ENCODE measurements at places on chromosomes 2 and 18. TPM values are rescaled to one million over a fixed set of nuclear protein-coding genes. Genes with fewer than 3 reads are reported as not detected.

The NEB gene
- total RNA-seq = not detected

- DNase-seq = no peak
Observed at GRCh38 chr2:241788135-241788534, 11.5 kb downstream of the GAL3ST2 start.

The SNORC gene
- 0.86 TPM for total RNA-seq

GRCh38 chr2:96594691-96595152 lies 43.4 kb downstream of the KANSL3 start:
- no peak for DNase-seq

DNA sequence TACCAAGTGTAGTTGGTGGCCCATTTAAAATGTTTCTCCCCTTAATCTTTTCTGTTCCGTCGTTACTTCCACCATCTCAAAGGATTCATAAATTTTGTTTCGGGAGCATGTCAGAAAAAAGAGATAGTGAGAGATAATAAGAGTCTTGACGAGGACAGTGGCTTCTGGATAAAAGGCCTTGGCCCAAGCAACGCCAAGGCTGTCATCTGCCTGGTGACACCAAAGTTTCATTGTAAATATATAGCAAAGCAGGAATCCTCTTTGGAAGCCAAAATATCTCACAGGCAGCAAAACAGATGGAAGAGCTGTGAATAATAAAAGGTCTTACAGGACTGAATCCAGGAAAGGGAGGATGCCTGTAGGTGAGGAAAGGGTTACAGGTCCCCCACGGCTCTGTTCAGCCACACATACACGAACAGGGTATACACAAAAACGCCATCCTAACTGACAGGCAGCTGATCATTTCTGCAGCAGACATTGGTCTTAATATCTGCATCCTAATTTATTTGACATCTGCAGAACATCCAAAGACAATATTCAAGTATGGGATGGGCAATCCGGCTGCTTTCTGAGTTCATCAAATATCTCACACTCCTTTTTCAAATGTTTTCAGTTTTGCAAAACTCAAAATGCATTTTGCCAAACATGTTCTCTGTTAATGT lies 382.8 kb downstream of the OSR1 start:
- no peak for DNase-seq

DNA sequence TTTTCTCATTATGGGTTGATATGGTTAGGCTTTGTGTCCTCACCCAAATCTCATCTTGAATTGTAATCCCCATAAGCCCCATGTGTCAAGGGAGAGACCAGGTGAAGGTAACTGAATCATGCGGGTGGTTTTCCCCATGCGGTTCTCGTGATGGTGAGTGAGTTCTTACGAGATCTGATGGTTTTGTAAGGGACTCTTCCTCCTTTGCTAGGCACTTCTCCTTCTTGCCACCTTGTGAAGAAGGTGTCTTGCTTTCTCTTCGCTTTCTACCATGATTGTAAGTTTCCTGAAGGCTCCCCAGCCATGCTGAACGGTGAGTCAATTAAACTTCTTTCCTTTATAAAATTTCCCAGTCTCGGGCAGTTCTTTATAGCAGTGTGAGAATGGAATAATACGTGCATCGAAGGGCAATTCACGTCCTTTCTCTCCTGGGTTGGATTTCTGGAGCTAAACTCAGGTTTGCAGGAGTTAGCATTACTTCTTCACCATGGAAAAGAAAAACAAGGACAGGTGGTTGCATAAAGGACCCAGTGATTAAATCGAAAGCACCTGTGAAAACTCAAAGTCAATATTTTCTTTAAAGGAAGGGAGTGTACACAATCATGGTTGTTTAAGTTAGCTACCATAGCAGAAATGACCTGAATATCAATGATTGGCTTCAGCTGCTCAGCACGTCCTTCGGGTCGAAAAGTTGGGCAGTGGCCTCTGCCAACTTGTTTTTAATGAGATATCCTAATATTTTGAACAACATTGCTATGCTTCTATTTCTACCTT lies 54.1 kb downstream of the CDC42EP3 start:
- DNase-seq = no peak

GRCh38 chr2:156745619-156746018 lies 309.4 kb downstream of the GPD2 start:
- DNase-seq = no peak

The KANSL3 gene
- total RNA-seq = 36.7 TPM

The AQP12A gene
- total RNA-seq = not detected

The LYG2 gene
- total RNA-seq = not detected

GRCh38 chr18:5969989-5970403 lies 74.7 kb upstream of the TMEM200C start:
- DNase-seq = no peak

The UGT1A10 gene
- total RNA-seq = not detected

GRCh38 chr2:27264253-27264752 lies 1.5 kb upstream of the SLC30A3 start:
- no peak for DNase-seq

GRCh38 chr18:13538630-13539029 lies 187.7 kb downstream of the FAM210A start:
- DNase-seq = no peak

DNA sequence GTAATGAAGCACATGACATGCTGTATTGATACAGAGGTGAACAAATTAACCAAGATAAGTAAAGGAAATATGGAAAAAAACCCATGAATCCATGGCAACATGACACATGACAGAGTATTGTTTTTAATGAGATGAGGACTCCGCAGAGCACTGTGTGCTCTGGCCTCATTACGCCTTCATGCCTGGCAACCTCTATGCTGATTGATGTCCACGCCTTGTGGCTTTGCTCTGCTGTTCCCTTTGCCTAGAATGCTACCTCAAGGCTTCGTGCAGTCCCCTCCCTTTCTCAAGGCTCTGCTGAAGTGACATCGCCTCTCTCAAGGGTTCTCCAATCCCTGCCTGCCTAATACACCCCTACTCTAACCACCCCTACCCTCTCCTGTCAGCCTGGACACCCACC lies 8.4 kb downstream of the SIGLEC15 start:
- DNase-seq = no peak

DNA sequence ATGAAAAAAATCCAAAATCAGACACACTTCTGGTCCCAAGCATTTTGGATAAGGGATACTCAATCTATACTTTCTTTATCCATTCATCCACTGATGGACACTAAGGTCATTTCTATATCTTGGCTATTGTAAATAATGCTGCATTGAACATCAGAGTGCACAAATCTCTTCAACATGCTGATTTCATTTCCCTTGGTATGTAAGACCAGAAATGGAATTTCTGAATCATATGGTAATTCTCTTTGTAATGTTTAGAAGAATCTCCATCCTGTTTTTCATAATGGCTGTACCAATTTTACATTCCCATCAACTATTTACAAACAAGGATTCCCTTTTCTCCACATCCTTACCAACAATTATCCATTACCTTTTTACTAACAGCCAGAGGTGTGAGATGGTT lies 33.7 kb upstream of the MCM6 start:
- DNase-seq = no peak

DNA sequence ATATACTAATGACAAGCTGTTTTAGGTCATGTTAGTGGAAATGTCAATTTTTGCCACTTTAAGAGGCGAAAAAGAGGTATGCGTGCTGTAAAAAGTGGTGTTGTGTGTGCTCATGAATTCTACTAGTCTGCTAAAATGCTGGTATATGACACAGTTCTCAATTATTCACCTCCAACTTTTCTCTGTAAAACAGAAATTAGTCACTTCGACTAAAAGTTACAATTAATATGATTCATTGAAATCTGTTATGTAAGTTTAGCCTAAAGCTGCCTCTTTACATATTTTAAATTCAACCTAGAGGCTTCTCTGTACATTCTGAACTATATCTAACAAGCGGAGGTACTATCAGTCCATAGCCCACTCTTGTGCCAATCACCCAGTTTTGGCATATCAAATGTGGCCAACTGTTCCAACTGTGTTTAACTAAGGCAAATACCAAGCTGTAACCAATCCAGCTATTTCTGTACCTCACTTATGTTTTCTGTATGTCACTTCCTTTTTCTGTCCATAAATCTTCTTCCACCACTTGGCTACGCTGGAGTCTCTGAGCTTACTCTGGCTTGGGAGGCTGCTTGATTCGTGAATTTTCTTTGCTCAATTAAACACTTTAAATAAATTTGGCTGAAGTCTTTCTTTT lies 20.8 kb downstream of the BAZ2B start:
- DNase-seq = no peak

DNA sequence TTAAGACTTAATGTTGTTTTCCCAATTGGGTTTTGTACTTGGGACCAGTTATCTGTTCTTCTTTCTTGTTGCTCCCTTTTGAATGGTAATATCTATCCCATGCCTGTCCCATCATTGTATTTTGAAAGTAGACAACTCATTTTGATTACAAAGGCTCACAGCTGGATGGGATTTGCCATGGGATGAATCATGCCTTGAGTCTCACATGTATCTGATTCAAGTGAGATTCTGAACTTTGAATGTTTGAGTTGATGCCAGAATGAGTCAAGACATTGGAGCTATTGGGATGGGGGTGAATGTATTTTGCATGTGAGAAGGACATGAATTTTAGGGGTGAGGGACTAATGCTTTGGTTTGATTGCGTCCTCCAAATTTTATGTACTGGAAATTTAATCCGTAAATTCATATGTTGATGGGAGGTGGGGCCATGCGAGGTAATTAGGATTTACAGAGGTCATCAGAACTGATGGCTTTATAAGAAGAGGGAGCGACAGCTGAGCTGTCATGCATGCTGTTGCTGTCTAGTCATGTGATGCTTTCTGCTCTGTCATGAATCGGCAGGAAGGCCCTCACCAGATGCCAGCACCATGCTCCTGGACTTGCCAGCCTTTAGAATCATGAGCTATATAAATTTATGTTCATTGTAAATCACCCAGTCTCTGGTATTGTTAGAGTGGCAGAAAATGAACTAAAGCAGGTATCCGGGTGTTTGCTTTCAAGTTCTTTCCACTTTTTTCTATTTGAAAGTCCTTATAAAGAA lies 741.3 kb upstream of the RAB6C start:
- no peak for DNase-seq

DNA sequence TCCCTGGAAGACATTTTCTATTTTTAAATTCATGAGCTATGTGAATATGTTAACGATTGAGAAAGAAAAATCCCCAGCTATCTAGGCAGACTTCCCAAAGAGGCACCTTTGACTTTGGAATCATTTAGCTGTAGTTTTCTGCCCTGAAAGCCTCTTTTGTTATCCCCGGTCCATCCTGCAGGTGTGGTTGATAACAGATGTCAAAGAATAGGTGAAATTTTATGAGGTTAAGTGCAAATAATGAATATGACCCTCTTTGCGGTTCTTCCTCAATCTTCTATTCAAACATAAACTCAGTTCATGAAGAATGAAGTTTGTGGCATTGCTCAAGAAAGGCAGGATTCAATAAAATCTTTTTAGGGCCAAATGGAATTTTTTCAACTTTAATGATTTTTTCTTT lies 51.6 kb upstream of the ATP8B1 start:
- peak; percentile 43 for DNase-seq

GRCh38 chr2:144521686-144522085 lies 1.8 kb upstream of the ZEB2 start:
- no peak for DNase-seq

The NOSTRIN gene
- total RNA-seq = 1.6 TPM

The LRATD1 gene
- not detected for total RNA-seq

- DNase-seq = no peak
Observed at GRCh38 chr2:11657195-11657594, 12.8 kb downstream of the NTSR2 start.

The LNPK gene
- 58.7 TPM for total RNA-seq

DNA sequence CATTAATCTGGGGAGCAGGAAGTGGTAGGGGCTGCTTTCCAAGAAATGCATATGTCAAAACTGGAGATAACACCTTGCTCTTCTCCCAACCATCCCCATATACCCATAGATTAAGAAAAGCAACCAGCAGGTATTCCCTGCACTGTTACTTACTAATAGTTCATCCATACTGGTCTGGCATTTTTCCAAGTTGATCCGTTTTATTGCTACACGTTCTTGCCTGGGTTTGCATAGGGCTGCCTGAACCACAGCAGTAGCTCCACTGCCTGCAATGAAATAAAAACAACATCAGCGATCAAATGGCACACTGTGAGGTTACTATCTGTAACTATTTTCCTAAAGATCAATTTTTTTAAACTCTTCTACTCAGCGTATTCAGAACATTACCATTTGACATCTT lies 65.6 kb downstream of the STK39 start:
- DNase-seq = no peak

The VSNL1 gene
- total RNA-seq = not detected

- no peak for DNase-seq
Observed at GRCh38 chr2:136013955-136014354, 28.5 kb upstream of the DARS1 start.

- no peak for DNase-seq
Observed at GRCh38 chr2:220215785-220216184, 588.4 kb downstream of the SLC4A3 start.

GRCh38 chr2:160429248-160430000 lies 64.2 kb downstream of the RBMS1 start:
- peak; percentile 68 for DNase-seq

GRCh38 chr2:102046135-102046986 lies 54.6 kb downstream of the IL1R2 start:
- DNase-seq = no peak

- peak; percentile 83 for DNase-seq
Observed at GRCh38 chr2:222939208-222939856, 78.5 kb downstream of the ACSL3 start.

GRCh38 chr18:25647404-25647803 lies 295.4 kb upstream of the ZNF521 start:
- no peak for DNase-seq

GRCh38 chr18:76445275-76445674 lies 49.8 kb downstream of the ZNF516 start:
- DNase-seq = peak; percentile 77

The PLB1 gene
- 0.65 TPM for total RNA-seq

The LRRTM1 gene
- not detected for total RNA-seq

The RRM2 gene
- 130 TPM for total RNA-seq

DNA sequence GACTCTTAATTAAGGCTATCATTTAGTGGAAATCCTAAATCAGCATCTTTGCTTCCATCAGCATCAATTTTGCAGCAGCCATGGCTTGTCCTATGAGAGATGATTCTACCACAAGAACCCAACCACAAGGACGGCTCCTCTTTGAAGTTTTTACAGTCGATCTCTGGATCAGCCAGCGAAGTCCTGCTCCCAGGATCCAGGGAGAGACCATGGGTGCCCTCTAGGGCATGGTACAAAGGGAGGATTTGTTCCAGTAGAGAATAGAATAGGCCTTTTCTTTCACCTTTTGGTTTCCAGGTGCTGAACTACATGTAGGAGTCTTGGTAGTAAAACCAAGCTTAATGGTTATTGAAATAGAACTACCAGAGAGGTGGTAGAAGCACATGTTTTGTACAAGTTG lies 52.7 kb downstream of the TMEM200C start:
- DNase-seq = no peak

Data from A172 (cell line).